ENCODE measurements at places on chromosomes 6 and 20. TPM values are rescaled to one million over a fixed set of nuclear protein-coding genes. Genes with fewer than 3 reads are reported as not detected.

The EYA2 gene
- polyA plus RNA-seq, result 23.6 TPM

The TFAP2C gene
- 18.6 TPM for polyA plus RNA-seq

The ATP6V1G2 gene
- 0.49 TPM for polyA plus RNA-seq

The PIM1 gene
- polyA plus RNA-seq, result 178 TPM

The C6orf52 gene
- polyA plus RNA-seq, result not detected

The EMILIN3 gene
- 0.27 TPM for polyA plus RNA-seq

The RUNX2 gene
- 0.75 TPM for polyA plus RNA-seq

The ESR1 gene
- polyA plus RNA-seq, result 0.05 TPM

The THBS2 gene
- polyA plus RNA-seq, result 2.5 TPM

The FAM209B gene
- polyA plus RNA-seq, result 0.43 TPM

The PRL gene
- polyA plus RNA-seq, result not detected

The REM1 gene
- 0.60 TPM for polyA plus RNA-seq

The IL17F gene
- polyA plus RNA-seq, result not detected

The TMEM74B gene
- 3.9 TPM for polyA plus RNA-seq

The ENPP3 gene
- polyA plus RNA-seq, result 0.10 TPM

The OOEP gene
- polyA plus RNA-seq, result 0.22 TPM

The BTN1A1 gene
- polyA plus RNA-seq, result not detected
